ENCODE measurements at places on chromosomes 6 and 20.

DNA sequence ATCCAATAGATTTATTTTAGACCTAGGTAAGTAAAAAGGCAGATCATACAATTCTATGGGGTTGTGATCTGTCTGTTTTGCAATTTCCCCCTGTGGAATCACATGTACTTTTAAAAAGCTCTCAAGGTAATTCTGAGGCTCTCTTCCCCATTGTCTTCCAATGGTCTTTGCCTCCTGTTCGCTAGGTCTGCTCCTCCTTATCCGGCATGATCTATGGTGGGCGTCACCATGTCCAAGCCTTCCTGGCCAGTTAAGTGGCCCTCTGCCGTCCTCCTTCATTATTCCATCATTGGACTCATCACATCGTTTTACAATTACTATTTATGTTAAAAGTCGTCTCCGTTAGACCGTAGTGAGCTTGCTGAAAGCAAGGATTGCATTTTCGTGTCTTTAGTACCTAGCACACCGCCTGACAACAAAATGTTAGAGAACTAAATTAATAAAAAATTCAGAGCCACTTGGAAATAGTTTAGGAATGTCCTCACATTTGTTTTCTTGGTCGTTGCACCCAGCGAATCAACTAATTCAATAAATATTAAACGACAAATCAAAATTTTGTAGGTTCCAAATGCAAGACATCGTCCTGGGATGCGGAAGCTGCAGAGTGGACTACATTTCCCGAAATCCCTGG, 2.2 kb upstream of the STXBP5 start:
- no peak for DNase-seq

DNA sequence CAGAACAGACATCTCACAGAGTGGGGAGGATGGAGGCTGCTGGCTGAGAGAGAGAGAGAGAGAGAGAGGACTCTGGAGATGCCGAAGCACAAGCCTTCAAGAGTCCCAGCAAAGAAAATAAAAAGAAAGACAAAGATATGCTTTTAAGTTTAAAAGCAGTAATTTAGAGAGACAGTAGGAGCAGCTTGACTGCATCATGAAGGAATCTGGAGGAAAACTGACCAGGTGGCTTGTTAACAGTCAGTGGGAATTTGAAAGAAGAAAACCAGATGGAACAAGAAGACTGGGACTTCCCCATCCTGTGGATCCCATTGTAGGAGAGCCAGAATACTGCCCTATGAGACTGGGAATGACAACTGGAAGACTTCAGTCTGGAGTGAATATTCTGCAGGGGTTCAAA, 46.3 kb upstream of the PLN start:
- no peak for DNase-seq

DNA sequence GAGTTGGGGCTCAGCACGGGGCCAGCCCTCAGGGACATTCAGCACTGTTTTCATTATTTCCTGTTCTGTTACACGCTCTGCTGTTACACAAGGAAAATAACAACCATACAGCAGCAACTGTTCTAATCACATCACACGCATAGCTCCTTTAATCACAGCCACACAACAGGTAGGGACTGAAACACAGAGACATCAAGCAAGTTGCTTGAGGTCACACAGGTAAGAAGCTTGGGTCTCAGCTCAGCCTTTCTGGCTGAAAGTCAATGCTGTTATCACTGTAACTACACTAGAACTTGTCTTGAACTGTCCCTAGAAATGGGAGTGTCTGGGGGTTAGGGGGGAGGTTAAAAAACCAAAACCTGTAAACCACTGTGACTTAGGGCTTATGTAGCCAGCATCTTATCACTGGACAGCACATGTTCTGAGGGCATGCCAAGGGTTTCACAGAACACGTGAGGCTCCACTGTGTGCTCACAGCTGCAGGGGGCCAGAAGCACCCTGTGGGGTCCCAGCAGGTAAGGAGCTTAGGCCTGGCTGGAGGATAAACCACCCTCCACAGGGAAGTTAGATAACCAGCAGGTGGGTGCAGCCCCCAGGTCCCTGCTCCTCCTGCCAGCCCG, 146.0 kb downstream of the EYA2 start:
- DNase-seq = no peak

DNA sequence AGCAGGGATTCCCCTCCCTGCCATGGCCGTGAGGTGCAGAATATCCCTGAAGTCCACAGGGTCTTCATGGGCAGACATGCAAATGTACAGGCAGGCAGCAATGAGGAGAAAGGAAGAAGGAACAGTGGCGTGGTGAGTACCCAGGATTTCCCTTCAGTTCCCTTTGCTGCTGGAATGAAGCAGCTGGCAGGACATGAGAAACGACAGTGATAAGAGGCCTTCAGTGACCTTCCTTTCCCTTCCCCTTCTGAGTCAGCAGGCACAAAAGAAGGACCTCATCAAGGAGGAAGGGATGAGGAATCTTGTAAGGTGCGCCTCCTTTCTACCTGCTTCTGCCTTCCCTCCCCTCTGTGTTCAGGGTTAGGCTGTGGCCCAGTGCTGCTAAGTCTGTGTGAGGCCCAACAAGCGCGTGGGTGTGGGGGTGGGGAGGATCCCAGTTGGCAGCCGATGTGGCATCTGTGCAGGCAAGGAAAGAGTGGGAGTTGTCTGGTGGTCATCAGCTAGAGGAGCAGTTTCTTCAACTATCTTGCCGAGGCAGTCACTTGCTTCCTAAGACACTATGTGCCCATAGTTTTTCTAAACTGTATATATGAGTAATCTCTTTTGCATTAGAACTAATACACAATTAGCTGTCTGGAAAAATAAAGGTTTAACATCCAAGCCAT, 29.5 kb upstream of the FBXO9 start:
- no peak for DNase-seq

- DNase-seq = peak; percentile 59
These were observed 13.3 kb upstream of the CCN5 start for GRCh38 chr20:44701858-44702256.

Data from lower leg skin (tissue), 4 donors.